ENCODE measurements at places on chromosomes 6 and 20. TPM values are rescaled to one million over a fixed set of nuclear protein-coding genes. Genes with fewer than 3 reads are reported as not detected.

Gene IPCEF1
- not detected for total RNA-seq

Gene DUSP15
- not detected for total RNA-seq

Gene TMEM217
- total RNA-seq, result 9.1 TPM

Gene NFATC2
- 7.0 TPM for total RNA-seq

All from thoracic aorta endothelial cell (primary cell).